ENCODE measurements at places on chromosomes 11 and 22.
A peak's percentile ranks its signal among the peaks of the same experiment; 100 is the strongest.

DNA sequence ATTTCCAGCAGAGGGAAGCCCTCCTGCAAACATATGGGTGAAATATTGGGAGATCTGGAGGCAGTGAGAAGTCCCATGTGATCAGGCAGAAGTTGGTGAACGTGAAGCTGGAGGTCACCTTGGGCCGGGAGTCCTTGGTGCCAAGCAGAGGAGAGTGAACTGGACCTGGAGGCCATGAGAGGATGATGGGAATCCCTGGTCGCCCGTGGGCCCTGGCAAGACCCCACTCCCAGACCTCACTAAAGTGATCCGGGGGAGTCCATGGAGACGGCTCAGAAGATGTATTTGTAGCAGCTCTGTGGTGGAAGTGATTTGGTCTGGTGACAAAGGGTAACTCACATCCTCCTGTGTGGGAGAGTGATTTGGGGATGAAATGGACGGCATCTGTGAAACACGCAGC, 71.0 kb downstream of the ARHGAP8 start:
- no peak for DNase-seq
- H3K4me1 ChIP-seq = no peaks in the 10 kb centered on the region
- no peaks in the 10 kb centered on the region for H3K36me3 ChIP-seq

GRCh38 chr11:64713016-64713707, 9.8 kb downstream of the NRXN2 start:
- DNase-seq = no peak
- H3K36me3 ChIP-seq = no peaks in the 10 kb centered on the region
- peaks cover 30% of the 10 kb centered on the region for H3K27me3 ChIP-seq
- H3K4me3 ChIP-seq = peak overlapping the region; percentile 40

GRCh38 chr11:2804701-2805387, 80.7 kb downstream of the CDKN1C start:
- peak; percentile 61 for DNase-seq
- H3K4me1 ChIP-seq = peaks cover 13% of the 10 kb centered on the region
- no peak overlapping the region for H3K27ac ChIP-seq
- no peaks in the 10 kb centered on the region for H3K36me3 ChIP-seq
- no peak overlapping the region for H3K4me3 ChIP-seq
- H3K27me3 ChIP-seq = no peaks in the 10 kb centered on the region

GRCh38 chr11:113477321-113477720, 2.1 kb upstream of the DRD2 start:
- H3K36me3 ChIP-seq = no peaks in the 10 kb centered on the region
- peaks cover 3% of the 10 kb centered on the region for H3K4me1 ChIP-seq
- no peak for DNase-seq
- H3K4me3 ChIP-seq = no peak overlapping the region
- no peak overlapping the region for H3K27ac ChIP-seq

DNA sequence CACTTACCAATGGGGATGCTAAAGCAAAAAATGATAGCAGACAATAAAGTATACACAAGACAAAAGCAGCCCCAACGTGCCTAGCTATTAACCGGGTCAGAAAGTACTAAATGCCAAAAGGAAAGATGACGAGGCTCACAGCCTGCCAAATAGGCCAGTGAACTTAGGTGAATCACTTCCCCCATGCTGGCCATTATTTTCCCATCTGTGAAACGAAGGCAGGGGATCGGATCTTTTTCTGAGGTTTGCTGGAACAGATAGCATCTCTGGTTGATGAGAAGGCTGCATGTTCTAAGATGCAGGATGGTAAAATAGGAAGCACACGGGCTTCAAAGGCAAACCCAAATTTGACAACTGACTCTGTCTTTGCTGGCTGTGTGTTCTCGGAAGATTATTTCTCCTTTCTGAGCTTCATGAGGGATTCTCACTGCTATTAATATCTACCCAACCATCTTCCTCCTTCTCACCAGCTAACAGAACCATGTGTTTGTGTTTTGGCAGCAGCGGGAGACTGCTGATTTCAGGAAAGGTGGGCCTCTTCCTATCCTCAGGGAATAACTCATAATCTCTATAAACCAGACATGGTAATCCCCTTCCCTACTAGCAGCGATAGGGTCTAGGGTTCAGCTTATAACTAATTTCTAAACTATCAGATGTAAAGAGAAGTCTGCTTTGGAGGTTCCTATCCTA, 390.7 kb downstream of the LARGE1 start:
- no peaks in the 10 kb centered on the region for H3K27me3 ChIP-seq
- no peak overlapping the region for H3K4me3 ChIP-seq
- no peak for DNase-seq

GRCh38 chr22:36022162-36022561, 6.5 kb downstream of the RBFOX2 start:
- no peak overlapping the region for H3K4me3 ChIP-seq
- H3K27me3 ChIP-seq = no peaks in the 10 kb centered on the region
- no peak for DNase-seq
- peak overlapping the region; percentile 65 for H3K27ac ChIP-seq
- H3K36me3 ChIP-seq = no peaks in the 10 kb centered on the region

GRCh38 chr22:25903294-25903693, 161.3 kb downstream of the MYO18B start:
- H3K36me3 ChIP-seq = peaks cover under 1% of the 10 kb centered on the region
- no peak overlapping the region for H3K4me3 ChIP-seq
- H3K27ac ChIP-seq = no peak overlapping the region
- H3K27me3 ChIP-seq = no peaks in the 10 kb centered on the region
- no peak for DNase-seq

DNA sequence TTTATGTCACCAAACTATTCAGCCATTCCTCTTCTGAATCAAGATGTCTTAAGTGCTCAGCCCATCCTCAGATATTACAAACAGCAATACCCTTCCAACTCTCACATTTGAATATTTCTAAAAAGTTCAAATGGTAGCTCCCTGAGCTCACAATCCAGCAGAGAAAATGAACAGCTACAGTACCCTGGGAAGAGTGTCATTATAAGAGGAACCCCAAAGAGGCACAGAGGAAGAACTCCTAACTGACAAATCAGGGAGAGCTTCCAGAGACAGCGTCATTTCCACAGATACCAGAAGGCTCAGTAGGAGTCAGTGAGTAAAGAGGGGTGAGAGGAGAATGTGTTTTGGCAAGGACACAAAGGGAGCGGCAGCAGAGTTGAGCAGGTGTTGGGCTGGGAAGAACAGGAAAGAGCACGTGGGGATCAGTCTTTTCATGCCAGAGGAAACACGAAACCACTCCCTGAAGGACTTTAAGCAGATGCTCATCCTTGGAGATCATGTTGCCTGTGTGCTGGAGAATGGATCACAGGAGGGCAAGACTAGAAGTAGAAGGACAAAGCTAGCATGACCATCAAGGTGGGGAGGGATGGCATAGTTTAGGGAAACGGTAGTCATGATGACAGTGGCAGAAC, 4.3 kb downstream of the CLTCL1 start:
- H3K36me3 ChIP-seq = no peaks in the 10 kb centered on the region
- DNase-seq = no peak
- H3K27ac ChIP-seq = no peak overlapping the region

DNA sequence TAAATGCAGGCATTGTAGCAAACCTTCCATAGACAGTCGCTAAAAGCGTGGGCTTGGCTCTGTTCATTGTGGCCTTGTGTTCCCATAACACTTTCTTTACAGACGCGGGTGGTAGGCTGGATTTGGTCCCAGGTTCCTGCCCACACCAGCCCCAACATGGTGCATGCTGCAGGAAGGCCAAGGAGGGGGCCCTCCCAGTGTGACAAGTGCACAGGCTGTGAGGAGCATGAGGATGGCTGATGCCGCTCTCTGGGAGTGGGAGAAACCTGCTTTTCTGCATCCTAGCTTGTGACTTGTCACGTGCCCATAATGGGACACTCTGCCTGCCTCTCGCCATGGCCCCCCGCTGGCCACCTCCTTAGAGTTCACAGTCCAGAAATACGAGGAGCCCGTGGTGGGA, 161.8 kb upstream of the B3GAT1 start:
- no peaks in the 10 kb centered on the region for H3K36me3 ChIP-seq
- no peaks in the 10 kb centered on the region for H3K27me3 ChIP-seq
- H3K4me3 ChIP-seq = no peak overlapping the region

- no peaks in the 10 kb centered on the region for H3K36me3 ChIP-seq
- H3K4me3 ChIP-seq = no peak overlapping the region
- DNase-seq = no peak
- no peak overlapping the region for H3K27ac ChIP-seq
These were observed 59.5 kb downstream of the TRIM29 start for GRCh38 chr11:120078397-120078796.

DNA sequence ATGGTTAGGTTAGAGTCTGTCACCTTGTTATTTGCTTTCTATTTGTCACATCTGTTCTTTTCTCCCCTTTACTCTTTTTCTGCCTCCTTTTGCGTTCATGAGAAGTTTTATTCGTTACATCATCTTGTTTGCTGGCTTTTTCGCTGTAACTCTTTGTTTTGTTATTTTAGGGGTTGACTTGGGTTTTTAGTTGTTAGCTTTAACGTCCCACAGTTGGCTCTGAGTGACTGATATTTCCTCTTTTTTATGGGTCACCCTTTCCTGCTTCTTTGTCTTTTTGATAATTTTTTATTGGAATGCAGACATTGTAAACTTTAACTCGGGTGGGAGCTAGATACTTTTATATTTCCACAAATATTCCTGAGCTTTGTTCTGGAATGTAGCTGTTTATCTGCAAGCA, 13.3 kb upstream of the TNNT3 start:
- H3K4me3 ChIP-seq = no peak overlapping the region
- H3K27me3 ChIP-seq = no peaks in the 10 kb centered on the region
- no peaks in the 10 kb centered on the region for H3K36me3 ChIP-seq
- no peaks in the 10 kb centered on the region for H3K4me1 ChIP-seq
- no peak for DNase-seq

DNA sequence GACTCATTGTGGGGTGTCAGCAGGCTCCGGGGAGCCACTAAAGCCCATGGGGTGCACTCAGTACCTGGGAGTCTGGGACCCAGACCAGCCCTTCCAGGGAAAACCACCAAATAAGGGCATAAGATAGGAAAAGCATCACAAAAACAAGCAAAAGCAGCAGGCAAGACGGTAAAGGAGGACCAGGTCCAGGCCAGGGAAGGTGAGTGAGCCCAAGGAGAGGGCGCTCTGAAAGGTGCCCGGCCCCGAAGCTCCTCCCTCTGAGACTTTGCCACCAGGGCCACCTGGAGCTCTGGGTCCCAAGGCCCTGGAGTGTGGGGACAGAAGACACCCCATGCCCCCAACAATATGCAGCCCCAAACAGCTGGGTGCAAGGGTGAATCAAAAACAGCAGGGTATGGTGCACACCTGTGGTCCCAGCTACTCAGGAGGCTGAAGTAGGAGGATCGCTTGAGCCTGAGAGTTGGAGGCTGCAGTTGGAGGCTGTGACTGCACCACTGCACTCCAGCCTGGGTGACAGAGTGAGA, 5.2 kb upstream of the IL17REL start:
- H3K36me3 ChIP-seq = no peaks in the 10 kb centered on the region
- H3K27me3 ChIP-seq = peaks cover 12% of the 10 kb centered on the region
- no peaks in the 10 kb centered on the region for H3K4me1 ChIP-seq

GRCh38 chr11:8610532-8611116, 16.6 kb upstream of the STK33 start:
- H3K4me3 ChIP-seq = no peak overlapping the region
- H3K36me3 ChIP-seq = no peaks in the 10 kb centered on the region
- H3K4me1 ChIP-seq = no peaks in the 10 kb centered on the region
- no peak overlapping the region for H3K27ac ChIP-seq
- no peaks in the 10 kb centered on the region for H3K27me3 ChIP-seq

DNA sequence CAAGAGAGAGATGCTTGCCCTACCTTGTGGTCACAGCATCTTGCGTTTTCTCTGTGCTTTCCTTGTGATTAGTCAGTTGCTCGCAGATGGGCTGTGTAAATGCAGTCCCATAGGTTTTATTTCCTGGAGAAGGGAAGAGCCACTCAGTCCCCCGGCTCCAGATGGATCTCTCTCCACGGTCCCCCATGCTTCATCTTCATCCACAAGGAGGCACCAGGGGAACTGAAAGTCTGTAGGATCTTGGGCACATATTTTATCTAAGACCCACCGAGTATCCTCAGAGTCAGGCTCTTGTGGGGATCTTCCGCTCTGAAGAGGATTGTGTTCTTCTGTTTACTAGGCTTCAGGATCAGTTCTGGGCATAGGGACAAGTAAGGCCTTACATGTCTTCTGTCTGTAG, 66.8 kb upstream of the E2F8 start:
- no peaks in the 10 kb centered on the region for H3K36me3 ChIP-seq
- H3K4me3 ChIP-seq = no peak overlapping the region
- H3K27ac ChIP-seq = no peak overlapping the region
- H3K4me1 ChIP-seq = no peaks in the 10 kb centered on the region

DNA sequence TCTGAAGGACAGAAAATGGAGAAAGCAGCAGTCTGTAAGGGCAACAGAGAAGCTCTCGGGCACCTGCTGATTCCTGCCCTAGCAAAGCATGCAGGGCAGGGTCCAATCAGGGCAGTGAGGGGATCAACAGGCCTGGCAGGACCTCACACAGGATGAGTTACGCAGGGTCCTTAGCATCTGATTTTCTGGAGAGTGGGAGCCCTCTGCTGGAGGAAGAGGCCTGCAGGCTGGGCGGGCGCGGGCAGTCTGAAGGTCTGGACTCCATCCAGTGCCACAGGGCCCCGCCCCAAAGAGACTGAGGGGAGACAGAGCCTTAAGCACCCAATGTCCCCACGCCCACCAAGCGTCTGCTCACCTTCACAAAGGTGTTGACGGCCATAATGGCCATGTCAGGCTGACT, 28.9 kb downstream of the AP1B1 start:
- H3K27ac ChIP-seq = no peak overlapping the region
- H3K4me1 ChIP-seq = no peaks in the 10 kb centered on the region
- H3K36me3 ChIP-seq = peaks cover 39% of the 10 kb centered on the region

GRCh38 chr11:35305670-35306382, 113.5 kb downstream of the SLC1A2 start:
- H3K27ac ChIP-seq = no peak overlapping the region
- no peaks in the 10 kb centered on the region for H3K36me3 ChIP-seq
- H3K4me1 ChIP-seq = no peaks in the 10 kb centered on the region
- no peak for DNase-seq
- no peaks in the 10 kb centered on the region for H3K27me3 ChIP-seq

DNA sequence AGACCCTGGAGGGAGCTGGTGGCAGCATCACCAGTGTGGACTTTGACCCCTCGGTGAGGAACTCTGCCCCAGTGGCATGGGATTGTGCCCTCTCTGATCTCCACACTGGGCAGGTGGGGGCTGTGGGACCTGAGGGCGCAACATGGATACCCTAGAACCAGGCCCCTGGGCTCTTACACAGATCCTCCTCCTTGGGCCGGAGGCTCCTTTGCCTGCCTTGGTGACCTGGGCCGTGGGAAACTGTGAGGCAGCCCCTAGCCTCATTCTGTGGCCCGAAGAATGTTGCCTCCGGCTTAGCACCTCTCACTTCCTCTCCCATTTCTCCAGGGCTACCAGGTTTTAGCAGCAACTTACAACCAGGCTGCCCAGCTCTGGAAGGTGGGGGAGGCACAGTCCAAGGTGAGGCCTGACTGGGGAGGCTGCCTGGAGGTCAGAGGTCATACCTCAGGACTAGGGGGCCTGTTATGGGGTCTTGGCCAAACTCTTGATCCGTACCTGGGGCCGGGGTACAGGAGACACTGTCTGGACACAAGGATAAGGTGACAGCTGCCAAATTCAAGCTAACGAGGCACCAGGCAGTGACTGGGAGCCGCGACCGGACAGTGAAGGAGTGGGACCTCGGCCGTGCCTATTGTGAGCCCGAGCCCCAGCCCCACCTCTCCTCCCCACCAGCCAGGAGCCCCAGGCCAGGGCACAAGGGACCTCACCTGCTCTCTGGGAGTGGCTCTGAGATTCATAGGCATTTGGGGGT, 12.2 kb downstream of the ATG16L2 start:
- H3K36me3 ChIP-seq = peaks cover 7% of the 10 kb centered on the region
- H3K27ac ChIP-seq = peak overlapping the region; percentile 16
- no peak for DNase-seq
- H3K4me3 ChIP-seq = no peak overlapping the region
- no peaks in the 10 kb centered on the region for H3K27me3 ChIP-seq
